ENCODE measurements at places on chromosomes 3 and 15. TPM values are rescaled to one million over a fixed set of nuclear protein-coding genes. Genes with fewer than 3 reads are reported as not detected.

The COMMD2 gene
- 23.7 TPM for polyA plus RNA-seq

The LAMB2 gene
- 331 TPM for polyA plus RNA-seq

The LRRC3B gene
- polyA plus RNA-seq, result not detected

The LRRC31 gene
- 1.0 TPM for polyA plus RNA-seq

DNA sequence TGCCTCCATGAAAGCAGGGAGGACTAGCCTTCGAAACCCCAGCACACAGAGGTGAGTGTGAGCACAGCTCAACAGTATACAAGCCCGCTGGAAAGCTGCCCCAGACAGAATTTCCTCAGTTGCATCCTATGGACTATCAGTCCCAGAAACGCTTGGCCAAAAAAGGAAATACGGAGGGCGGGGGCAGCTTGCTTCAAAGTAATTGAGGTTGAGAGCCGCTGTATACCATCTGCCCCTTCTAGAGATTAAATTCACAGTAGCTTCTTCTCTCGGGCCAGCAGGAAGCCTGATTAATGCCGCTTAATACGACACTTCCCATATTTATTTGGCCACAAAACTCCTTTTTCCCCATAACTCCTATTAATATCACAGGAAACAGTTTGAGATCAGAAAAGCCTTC lies 88.7 kb downstream of the LIPC start:
- H3K4me1 ChIP-seq, result peaks cover 6% of the 10 kb centered on the region
- H3K27me3 ChIP-seq, result no peaks in the 10 kb centered on the region
- H3K4me3 ChIP-seq, result no peak overlapping the region
- H3K27ac ChIP-seq, result no peak overlapping the region

GRCh38 chr3:182445576-182445975 lies 347.7 kb upstream of the ATP11B start:
- no peaks in the 10 kb centered on the region for H3K27me3 ChIP-seq
- DNase-seq, result no peak
- H3K36me3 ChIP-seq, result no peaks in the 10 kb centered on the region
- H3K27ac ChIP-seq, result no peak overlapping the region
- no peaks in the 10 kb centered on the region for H3K4me1 ChIP-seq
- no peak overlapping the region for H3K4me3 ChIP-seq

DNA sequence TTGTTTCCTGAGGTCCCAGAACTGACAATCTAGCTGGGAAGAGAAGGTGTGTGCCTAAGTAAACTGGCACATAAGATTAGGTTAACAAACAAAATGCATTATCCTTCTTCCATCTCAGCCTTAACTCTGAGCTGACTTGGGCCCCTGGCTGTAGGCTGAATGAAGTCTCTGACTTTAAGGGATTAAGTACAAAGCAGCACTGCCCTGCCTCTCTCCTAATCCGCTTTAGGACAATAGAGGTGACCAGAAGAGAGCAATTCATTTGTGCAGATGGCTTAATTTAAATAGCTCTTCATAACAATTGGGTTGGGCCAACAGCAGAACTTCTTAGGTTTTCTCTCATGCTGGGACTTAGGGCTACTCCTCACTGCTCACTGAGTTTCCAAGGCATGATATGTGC lies 181.6 kb upstream of the SOX14 start:
- H3K27me3 ChIP-seq, result no peaks in the 10 kb centered on the region
- H3K27ac ChIP-seq, result no peak overlapping the region
- no peaks in the 10 kb centered on the region for H3K4me1 ChIP-seq

- no peaks in the 10 kb centered on the region for H3K4me1 ChIP-seq
- DNase-seq, result no peak
- no peaks in the 10 kb centered on the region for H3K27me3 ChIP-seq
- no peak overlapping the region for H3K27ac ChIP-seq
Observed at GRCh38 chr3:178492491-178492890, 43.7 kb upstream of the KCNMB2 start.

DNA sequence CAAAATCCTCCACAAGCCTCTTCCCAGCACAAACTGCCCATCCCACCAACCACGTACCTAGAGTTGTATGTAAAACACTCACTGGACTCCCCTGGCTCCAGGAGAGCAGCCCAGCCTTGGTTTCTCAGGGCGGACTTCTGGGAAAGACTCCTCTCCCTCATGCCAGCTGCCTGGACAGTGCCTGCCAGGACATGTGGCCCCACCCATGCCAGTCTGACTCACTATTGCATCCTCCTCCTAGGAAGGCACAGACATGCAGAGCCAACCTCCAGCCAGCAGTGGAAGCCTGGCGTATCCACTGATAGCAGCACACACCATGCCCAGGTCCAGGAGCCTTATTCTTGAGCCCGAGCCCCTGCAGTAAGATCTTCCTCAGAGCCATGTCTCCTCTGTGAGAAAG lies 8.6 kb downstream of the PKM start:
- no peaks in the 10 kb centered on the region for H3K27me3 ChIP-seq
- no peak for DNase-seq
